ENCODE measurements at places on chromosomes 5 and 9.

GRCh38 chr9:106482733-106483132 lies 380.2 kb upstream of the ZNF462 start:
- peaks cover 5% of the 10 kb centered on the region for H3K4me1 ChIP-seq
- no peak overlapping the region for H3K4me3 ChIP-seq
- no peaks in the 10 kb centered on the region for H3K27me3 ChIP-seq
- no peak overlapping the region for H3K27ac ChIP-seq
- no peaks in the 10 kb centered on the region for H3K36me3 ChIP-seq

DNA sequence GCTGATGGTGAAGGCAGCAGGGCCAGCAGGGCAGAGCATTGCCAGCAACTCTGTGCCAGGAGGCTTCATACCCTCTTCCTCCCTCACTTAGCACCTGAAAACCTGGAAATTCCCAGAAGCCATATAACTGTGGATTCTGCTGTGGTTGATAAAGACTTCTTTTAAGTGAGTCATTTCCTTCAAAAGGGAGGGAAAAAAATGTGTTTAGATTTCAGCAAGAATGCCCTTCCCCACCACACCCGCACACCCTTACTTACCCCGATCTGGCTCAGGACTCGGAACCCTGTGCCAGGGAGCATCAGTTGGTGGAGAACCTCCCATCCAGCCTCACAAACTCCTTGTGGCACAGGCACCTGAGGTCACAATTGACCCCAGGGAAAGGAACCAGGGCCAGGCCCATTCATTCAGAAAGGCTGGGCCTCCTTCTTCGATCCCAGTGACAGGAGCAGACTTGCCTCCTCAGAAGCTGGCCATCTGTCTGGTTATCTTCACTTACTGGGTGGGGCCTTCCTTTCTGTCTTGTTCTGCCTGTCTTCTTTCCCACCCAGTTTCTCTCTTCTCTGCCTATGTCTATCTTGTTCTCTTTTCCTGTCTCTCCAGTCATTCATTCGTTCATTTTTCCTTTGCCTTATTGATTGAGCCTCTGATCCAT lies 62.6 kb downstream of the PLAC8L1 start:
- H3K36me3 ChIP-seq: no peaks in the 10 kb centered on the region
- peaks cover 17% of the 10 kb centered on the region for H3K4me1 ChIP-seq
- H3K27ac ChIP-seq: peak overlapping the region; percentile 78
- no peaks in the 10 kb centered on the region for H3K27me3 ChIP-seq
- H3K4me3 ChIP-seq: no peak overlapping the region

DNA sequence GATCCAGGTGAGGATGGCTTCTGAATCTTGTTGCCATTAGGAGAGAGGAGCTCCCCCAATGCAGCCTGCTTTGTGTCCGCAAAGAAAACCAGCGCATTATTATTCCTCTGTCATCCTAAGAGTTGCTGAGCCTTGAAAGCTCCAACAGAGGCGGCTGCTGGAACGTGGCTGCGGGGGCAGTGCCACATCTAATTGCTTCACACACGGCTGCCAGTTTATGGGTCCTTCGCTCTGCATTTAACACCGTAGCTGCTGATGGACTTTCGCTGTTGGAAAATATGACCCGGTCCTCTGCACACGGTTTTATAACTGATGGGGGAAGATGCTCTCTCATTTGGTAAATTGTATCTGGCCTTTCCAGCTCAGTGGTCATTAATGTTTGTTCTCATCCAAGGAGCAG lies 38.0 kb downstream of the ZNF622 start:
- no peak for DNase-seq
- no peak overlapping the region for H3K4me3 ChIP-seq
- no peaks in the 10 kb centered on the region for H3K36me3 ChIP-seq
- H3K27ac ChIP-seq: no peak overlapping the region
- H3K27me3 ChIP-seq: no peaks in the 10 kb centered on the region
- H3K4me1 ChIP-seq: no peaks in the 10 kb centered on the region

GRCh38 chr5:100788417-100788816 lies 114.7 kb downstream of the ST8SIA4 start:
- no peak overlapping the region for H3K4me3 ChIP-seq
- H3K27ac ChIP-seq: no peak overlapping the region
- no peaks in the 10 kb centered on the region for H3K27me3 ChIP-seq
- H3K4me1 ChIP-seq: no peaks in the 10 kb centered on the region

DNA sequence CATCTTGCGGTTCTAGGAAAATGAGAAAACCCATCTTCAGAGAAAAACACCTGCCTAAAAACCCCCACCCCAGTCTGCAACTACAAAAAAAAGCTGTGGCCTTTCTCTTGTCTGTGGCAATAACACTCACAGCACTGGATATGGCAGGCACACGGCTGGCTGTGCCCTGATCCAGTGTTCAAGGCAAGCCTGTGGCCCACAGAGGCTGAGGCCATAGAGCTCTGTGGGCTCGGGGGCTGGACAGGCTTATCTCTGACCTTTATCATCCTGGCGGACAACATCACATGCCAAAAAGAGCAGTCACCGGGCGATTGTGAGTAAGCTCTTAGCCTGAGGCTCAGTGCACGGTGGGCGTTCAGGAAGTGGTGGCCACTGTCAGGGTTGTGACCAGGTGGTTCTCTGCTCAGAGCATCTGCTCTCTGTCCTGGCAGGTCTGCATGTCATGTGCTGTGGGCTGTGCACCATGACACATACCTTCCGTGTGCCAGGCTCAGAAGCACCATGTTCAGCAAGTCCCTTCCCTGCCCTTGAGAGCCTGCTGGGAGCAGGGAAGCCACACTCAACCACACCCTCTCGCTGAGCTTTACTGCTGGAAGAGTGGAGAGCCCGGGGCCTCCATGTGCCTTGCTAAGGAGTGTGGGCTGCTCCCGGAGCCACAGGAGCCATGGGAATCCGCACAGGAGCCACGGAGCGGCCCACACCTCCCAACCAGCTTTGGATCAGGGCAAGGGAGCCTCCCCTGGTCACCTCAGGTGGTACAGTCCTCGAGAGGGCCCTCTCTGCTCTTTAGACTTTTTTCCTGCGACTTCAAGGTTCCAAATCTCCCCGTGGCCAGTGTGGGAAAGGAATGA lies 34.6 kb upstream of the WDR38 start:
- no peak overlapping the region for H3K4me3 ChIP-seq
- no peaks in the 10 kb centered on the region for H3K36me3 ChIP-seq
- peak overlapping the region; percentile 94 for H3K27ac ChIP-seq

DNA sequence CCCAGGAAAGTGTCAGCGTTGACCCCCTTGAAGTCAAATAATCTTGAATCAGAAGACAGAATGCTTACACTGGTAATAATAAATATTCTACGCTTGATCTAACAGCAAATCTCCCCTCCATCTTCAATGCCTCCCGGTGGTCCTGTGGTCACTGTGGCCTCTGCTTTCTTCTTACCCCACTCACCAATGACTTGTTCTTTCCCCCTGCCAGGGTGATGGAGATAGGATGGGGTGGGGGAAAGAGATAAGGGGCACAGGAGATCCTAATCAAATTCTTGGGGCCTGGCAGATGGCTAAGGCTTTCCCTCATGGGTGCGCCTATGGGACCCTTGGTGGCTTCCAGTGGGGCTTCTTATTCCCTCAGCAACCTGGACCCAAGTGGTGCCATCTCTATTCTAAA lies 152.6 kb upstream of the EGFLAM start:
- no peak for DNase-seq
- no peak overlapping the region for H3K27ac ChIP-seq
- no peaks in the 10 kb centered on the region for H3K27me3 ChIP-seq
- no peaks in the 10 kb centered on the region for H3K36me3 ChIP-seq
- no peaks in the 10 kb centered on the region for H3K4me1 ChIP-seq
- no peak overlapping the region for H3K4me3 ChIP-seq

DNA sequence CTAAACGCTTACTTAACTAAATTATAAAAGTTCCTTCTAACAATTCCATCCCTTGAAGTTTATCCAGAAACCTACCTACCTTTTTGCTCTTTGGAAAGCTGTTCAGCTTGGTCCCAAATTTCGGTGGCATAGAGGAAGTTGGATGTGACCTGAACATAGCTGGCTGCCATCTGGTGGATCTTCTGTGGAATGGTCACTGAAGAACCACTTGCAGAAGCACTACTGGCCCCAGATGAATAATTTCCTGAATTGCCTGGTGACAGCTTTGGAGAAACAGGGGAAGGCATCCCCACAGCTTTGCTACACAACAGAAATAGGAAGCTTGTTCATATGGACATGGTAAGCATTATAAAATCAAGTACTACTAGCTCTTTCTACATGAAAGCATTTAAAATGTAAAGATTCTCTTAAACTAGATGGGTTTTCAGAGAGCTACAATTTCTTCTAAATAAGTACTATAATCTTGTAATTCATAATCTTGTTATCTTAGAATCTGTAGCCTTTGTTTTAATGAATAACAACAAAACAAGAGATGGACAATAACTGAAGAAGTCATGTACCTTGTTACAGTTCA lies 9.9 kb downstream of the LEAP2 start:
- no peak overlapping the region for H3K4me3 ChIP-seq
- no peak for DNase-seq
- no peaks in the 10 kb centered on the region for H3K4me1 ChIP-seq

DNA sequence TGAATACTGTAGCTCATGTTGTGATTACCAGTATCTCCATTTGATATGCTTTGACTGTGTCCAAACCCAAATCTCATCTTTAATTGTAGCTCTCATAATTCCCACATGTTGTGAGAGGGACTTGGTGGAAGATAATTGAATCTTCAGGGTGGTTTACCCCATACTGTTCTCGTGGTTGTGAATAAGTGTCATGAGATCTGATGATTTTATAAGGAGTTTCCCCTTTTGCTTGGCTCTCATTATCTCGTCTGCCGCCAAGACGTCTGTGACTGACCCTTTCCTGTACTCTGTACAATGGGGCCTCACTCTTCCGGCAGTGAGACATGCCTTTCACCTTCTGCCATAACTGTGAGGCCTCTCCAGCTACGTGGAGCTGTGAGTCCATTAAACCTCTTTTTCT lies 59.3 kb downstream of the TRIO start:
- no peaks in the 10 kb centered on the region for H3K27me3 ChIP-seq
- H3K4me3 ChIP-seq: no peak overlapping the region
- peaks cover 32% of the 10 kb centered on the region for H3K4me1 ChIP-seq

DNA sequence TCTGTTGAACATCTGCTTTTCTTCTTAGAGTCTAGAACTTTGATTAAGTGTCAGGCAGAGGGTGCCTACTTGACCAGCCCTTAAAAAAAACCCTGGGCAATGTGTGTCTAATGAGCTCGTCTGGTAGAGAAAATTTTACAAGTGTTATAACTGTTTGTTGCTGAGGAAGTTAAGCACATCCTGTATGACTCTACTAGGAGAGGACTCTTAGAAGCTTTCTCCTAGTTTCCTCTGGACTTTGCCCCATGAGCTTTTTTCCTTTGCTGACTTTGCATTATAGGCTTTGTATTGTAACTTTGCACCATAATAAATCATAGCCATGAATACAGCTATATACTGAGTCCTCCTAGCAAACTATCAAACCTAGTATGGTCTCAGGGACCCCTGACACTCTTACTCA lies 39.4 kb downstream of the GNG10 start:
- no peak overlapping the region for H3K4me3 ChIP-seq
- no peak for DNase-seq
- H3K4me1 ChIP-seq: no peaks in the 10 kb centered on the region
- no peaks in the 10 kb centered on the region for H3K27me3 ChIP-seq

- H3K27ac ChIP-seq: peak overlapping the region; percentile 36
- no peaks in the 10 kb centered on the region for H3K4me1 ChIP-seq
- H3K36me3 ChIP-seq: no peaks in the 10 kb centered on the region
- H3K4me3 ChIP-seq: no peak overlapping the region
- no peak for DNase-seq
These were observed 79.5 kb downstream of the SREK1 start for GRCh38 chr5:66223637-66224036.

- no peak overlapping the region for H3K27ac ChIP-seq
- no peaks in the 10 kb centered on the region for H3K27me3 ChIP-seq
- no peak for DNase-seq
These were observed 170.5 kb downstream of the DMRTA1 start for GRCh38 chr9:22617156-22617555.

- no peak overlapping the region for H3K27ac ChIP-seq
- H3K27me3 ChIP-seq: no peaks in the 10 kb centered on the region
- no peak overlapping the region for H3K4me3 ChIP-seq
- H3K36me3 ChIP-seq: no peaks in the 10 kb centered on the region
These were observed 316.7 kb upstream of the CDH12 start for GRCh38 chr5:23169660-23170416.

GRCh38 chr5:81288021-81288433 lies 13.4 kb upstream of the ZCCHC9 start:
- peaks cover 3% of the 10 kb centered on the region for H3K36me3 ChIP-seq
- no peak for DNase-seq
- no peaks in the 10 kb centered on the region for H3K27me3 ChIP-seq
- no peak overlapping the region for H3K4me3 ChIP-seq

DNA sequence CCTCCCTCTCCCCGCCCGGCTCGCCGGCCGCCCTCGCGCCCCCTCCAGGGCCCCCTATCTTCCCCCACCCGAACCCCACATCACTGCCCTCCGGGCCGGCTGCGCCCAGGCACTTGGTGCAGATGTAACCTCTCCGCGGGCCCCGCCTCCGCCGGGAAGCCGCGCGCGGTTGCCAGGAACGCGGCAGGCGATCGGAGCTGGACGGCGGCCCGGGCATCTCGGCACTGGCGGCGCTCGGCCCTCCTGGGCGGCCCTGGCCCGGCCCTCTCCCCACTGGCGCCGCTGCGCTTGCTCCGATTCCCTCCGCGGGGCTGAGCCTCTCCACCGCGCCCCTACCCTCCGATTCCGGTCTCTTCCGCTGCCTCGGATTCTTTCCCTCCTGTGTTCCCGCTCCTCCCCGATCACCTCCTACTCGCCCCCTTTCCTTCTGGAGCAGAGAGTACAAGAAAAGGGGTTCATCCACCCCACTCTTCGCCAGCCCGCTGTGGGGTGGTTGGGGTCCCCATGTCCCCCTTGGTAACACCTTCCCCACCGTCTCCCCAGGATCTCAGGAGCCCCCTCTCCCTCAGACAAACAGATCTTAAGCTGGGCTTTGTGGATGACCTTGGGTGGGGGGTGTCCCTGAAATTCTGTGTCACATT lies 70.6 kb downstream of the C9orf50 start:
- no peaks in the 10 kb centered on the region for H3K27me3 ChIP-seq
- no peak for DNase-seq
- peaks cover 34% of the 10 kb centered on the region for H3K4me1 ChIP-seq
- H3K4me3 ChIP-seq: peak overlapping the region; percentile 24
- peak overlapping the region; percentile 77 for H3K27ac ChIP-seq

- no peaks in the 10 kb centered on the region for H3K36me3 ChIP-seq
- DNase-seq: no peak
- no peak overlapping the region for H3K27ac ChIP-seq
- H3K4me3 ChIP-seq: no peak overlapping the region
- no peaks in the 10 kb centered on the region for H3K4me1 ChIP-seq
These were observed 157.1 kb downstream of the PBX3 start for GRCh38 chr9:125904155-125904851.

GRCh38 chr5:129622531-129622930 lies 125.4 kb upstream of the MINAR2 start:
- H3K4me3 ChIP-seq: no peak overlapping the region
- H3K36me3 ChIP-seq: no peaks in the 10 kb centered on the region
- no peaks in the 10 kb centered on the region for H3K27me3 ChIP-seq

DNA sequence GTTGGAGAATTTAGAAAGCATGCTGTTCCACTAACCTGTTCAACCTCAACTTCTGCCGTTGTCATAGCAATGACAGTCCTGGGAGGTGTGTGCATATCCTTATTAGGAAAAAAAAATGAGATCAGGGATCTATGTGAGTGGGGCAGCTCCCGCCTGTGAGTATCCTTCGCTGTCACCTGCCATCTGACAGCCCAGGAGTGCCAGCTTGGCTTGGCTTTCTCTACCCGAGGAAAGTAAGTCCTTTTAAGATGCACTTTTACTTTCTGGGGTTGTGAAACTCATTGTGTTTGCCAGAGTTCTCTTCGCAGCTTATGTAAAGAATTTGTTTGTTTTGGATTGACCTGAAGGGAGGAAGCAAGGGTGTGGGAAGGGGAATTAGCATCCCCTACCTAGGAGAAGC lies 21.8 kb downstream of the PCDHAC2 start:
- no peaks in the 10 kb centered on the region for H3K36me3 ChIP-seq
- no peak for DNase-seq
- H3K27me3 ChIP-seq: no peaks in the 10 kb centered on the region
- H3K27ac ChIP-seq: no peak overlapping the region
- H3K4me3 ChIP-seq: no peak overlapping the region
